ENCODE measurements at places on chromosomes 12 and 14. TPM values are rescaled to one million over a fixed set of nuclear protein-coding genes. Genes with fewer than 3 reads are reported as not detected.

Gene DHRS2
- total RNA-seq = 4.7 TPM

GRCh38 chr14:48504921-48505320, 829.5 kb upstream of the MDGA2 start:
- H3K4me3 ChIP-seq = no peak overlapping the region
- no peak for DNase-seq
- H3K36me3 ChIP-seq = no peaks in the 10 kb centered on the region
- no peaks in the 10 kb centered on the region for H3K27me3 ChIP-seq

DNA sequence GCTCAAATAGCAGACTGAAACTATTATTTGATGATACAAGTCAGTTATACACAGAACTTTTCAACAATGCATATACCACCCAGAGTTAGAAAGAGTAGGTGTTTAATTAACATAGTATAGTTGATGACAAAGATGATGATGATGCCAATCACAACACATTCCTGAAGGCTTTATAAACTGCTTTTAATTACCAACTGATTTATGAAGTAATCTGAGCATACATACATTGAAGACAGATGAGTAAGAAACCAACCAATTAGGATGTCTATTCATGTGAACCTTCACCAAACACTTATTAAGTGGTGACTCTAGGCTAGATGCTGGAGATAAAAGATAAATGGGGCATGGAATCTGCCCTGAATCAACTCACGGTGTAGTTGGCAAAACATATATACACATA, 600.9 kb upstream of the FLRT2 start:
- no peak overlapping the region for H3K4me3 ChIP-seq
- H3K27ac ChIP-seq = no peak overlapping the region
- H3K36me3 ChIP-seq = no peaks in the 10 kb centered on the region

DNA sequence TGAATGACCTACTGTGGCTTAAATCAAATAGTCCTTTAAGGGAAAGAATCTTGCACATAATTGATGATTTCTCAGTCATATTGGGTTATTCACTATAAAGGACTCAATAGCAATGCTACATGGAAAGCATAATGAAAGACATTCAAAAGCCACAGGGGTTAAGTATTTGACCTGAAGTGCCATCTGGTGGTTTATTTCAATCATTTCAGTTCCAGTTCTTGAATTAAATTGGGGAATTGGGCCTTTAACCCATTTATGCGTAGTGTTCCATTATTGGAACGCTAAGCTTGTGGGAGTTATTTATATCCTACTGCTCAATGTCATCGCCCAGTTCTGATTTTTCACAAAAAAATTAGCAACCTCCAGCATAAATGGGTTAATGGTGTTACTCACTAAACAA, 41.3 kb upstream of the C12orf71 start:
- DNase-seq = no peak
- H3K4me1 ChIP-seq = no peaks in the 10 kb centered on the region
- H3K27me3 ChIP-seq = no peaks in the 10 kb centered on the region
- H3K36me3 ChIP-seq = no peaks in the 10 kb centered on the region
